H1 (cell line): ENCODE measurements at places on chromosomes 1 and 21. TPM values are rescaled to one million over a fixed set of nuclear protein-coding genes. Genes with fewer than 3 reads are reported as not detected.

- no peak overlapping the region for H3K27ac ChIP-seq
- no peak for DNase-seq
- no peaks in the 10 kb centered on the region for H3K4me1 ChIP-seq
- H3K27me3 ChIP-seq: no peaks in the 10 kb centered on the region
Observed at GRCh38 chr1:51172811-51173210, 63.3 kb upstream of the RNF11 start.

- no peak for DNase-seq
- peaks cover 7% of the 10 kb centered on the region; the same call in 1 of the 2 replicates for H3K4me1 ChIP-seq
- H3K27me3 ChIP-seq: no peaks in the 10 kb centered on the region
- no peak within 1 kb of the TSS for H3K4me3 ChIP-seq
Observed at GRCh38 chr1:209652121-209652735, at the start of gene LAMB3. TSS of gene LAMB3 (minus strand) at chr1:209652425. CDS start at chr1:209650944, 1,481 bp downstream.

DNA sequence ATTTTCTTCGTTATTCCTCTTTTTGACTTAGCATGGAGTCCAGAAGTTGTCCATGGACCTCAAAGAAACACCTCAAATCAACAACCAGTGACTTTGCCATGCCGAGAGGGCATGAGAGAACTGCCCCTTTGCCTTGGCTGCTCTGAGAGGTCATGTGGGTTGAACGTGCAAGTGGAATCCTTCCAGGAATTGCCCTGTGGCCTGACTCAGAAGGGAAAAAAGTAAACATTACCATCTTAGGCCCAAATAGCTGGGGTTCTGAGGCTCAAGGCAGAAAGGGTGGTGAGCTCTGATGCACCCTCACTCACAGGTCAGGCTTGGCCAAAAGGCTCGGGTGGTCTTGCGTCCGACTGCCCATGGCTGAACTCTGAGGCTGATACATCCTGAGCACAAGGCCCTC lies 15.1 kb downstream of the STUM start:
- H3K27ac ChIP-seq: no peak overlapping the region
- DNase-seq: no peak
- no peaks in the 10 kb centered on the region for H3K27me3 ChIP-seq
- no peak overlapping the region for H3K4me3 ChIP-seq
- no peaks in the 10 kb centered on the region; the same call in 1 of the 2 replicates for H3K4me1 ChIP-seq
- H3K36me3 ChIP-seq: no peaks in the 10 kb centered on the region

DNA sequence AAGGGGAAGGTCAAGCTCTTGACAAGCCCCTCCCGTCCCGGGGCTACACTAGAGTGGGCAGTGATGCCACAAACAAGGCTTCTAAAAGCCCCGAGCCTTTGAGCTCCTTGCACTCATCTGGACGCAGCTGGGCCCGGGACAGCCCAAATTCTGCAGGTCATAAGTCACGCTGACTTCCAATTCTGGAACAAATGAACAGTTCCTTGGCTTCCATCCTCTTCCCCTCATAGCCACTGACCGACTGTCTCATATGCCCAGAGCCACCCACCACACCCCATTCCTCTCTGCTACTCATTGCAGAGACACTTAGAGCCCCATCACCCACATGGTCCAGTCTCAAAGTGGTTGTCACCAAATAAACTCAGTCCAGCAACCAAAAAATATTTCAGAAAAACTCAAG lies 32.8 kb upstream of the PRELP start:
- H3K4me1 ChIP-seq: peaks cover 5% of the 10 kb centered on the region
- no peaks in the 10 kb centered on the region; the same call in 1 of the 2 replicates for H3K27me3 ChIP-seq
- no peak for DNase-seq
- no peaks in the 10 kb centered on the region for H3K36me3 ChIP-seq

DNA sequence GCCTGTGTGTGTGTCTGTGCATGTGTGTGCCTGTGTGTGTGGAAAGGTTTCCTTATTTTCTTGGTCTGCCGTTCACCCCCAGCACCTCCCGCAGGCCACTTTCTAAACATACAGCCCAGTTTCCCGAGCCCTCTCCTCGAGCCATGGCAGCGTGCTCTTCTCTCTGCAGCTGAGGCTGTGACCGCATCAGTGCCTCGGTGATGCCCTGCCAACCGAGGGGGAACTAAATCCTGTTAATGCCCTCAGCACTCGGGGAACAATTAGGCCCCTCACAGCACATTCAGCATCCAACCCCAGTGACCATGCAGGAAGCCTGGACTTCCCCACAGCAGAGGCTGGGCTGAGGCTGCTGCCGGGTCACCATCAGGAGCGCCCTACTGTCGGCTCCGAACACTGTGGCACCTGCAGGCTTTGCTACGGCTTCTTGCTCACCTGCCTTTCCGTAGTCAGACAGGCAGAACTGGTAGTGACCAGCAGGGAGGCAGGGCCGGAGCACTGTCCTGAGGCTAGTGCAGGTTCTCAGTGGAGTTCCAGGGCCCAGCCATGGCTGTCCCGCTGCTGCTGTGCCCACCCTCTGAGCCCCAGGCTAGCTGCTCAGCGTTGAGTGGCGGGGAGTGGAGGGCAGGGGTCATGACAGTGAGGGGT lies 8.1 kb downstream of the GPR137B start:
- no peaks in the 10 kb centered on the region for H3K36me3 ChIP-seq
- H3K4me3 ChIP-seq: no peak overlapping the region
- H3K27me3 ChIP-seq: no peaks in the 10 kb centered on the region
- no peaks in the 10 kb centered on the region for H3K4me1 ChIP-seq
- no peak overlapping the region; the same call in 1 of the 2 replicates for H3K27ac ChIP-seq

GRCh38 chr1:224256640-224257039 lies 73.3 kb downstream of the NVL start:
- H3K36me3 ChIP-seq: no peaks in the 10 kb centered on the region
- DNase-seq: no peak
- no peaks in the 10 kb centered on the region for H3K27me3 ChIP-seq
- H3K27ac ChIP-seq: no peak overlapping the region

DNA sequence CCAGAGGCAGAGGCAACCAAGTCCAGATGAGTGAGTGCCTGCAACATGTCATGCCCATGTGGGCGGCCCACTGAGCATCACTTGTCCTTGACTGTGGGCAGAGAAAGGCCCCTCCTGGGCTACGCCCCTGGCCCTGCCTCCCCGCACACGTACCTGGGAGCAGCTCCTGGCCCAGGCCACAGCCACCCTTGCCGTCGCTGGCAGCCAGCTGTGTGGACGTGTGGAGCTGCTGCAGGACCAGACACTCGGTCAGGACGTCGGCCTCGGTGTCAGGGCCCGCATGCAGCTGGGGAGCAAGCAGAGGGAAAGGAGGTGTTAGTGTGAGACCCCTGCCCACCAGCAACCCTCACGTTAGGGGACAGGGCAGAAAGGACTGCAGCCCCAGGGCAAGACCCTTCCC lies 61.3 kb downstream of the DMRTB1 start:
- H3K27me3 ChIP-seq: no peaks in the 10 kb centered on the region
- H3K36me3 ChIP-seq: no peaks in the 10 kb centered on the region
- no peak overlapping the region for H3K27ac ChIP-seq

GRCh38 chr1:22296701-22297591 lies 154.0 kb upstream of the WNT4 start:
- H3K4me3 ChIP-seq: no peak overlapping the region
- H3K27ac ChIP-seq: no peak overlapping the region
- DNase-seq: peak; percentile 35
- H3K4me1 ChIP-seq: no peaks in the 10 kb centered on the region

GRCh38 chr1:210377731-210378333 lies 49.1 kb downstream of the HHAT start:
- DNase-seq: no peak
- no peaks in the 10 kb centered on the region for H3K36me3 ChIP-seq
- no peak overlapping the region for H3K27ac ChIP-seq
- H3K4me3 ChIP-seq: no peak overlapping the region

DNA sequence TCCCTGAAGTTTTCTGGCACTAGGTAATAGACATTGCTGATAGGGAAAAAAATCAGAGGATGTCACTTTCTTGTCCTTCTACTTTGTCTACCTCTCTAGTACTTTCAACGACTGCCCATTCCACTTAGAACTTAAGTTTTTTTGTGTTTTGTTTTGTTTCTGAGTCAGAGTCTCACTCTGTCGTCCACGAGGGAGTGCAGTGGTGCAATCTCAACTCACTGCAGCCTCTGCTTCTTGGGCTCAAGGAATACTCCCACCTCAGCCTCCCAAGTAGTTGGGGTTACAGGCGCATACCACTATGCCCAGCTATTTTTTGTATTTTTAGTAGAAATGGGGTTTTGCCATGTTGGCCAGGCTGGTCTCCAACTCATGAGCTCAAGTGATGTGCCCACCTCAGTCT lies 79.2 kb downstream of the SGIP1 start:
- no peak overlapping the region for H3K4me3 ChIP-seq
- H3K27me3 ChIP-seq: no peaks in the 10 kb centered on the region
- DNase-seq: no peak
- H3K36me3 ChIP-seq: no peaks in the 10 kb centered on the region

GRCh38 chr1:33097137-33097611 lies 16.2 kb downstream of the AZIN2 start:
- H3K4me3 ChIP-seq: no peak overlapping the region
- no peaks in the 10 kb centered on the region for H3K27me3 ChIP-seq
- H3K27ac ChIP-seq: no peak overlapping the region
- no peak for DNase-seq
- H3K36me3 ChIP-seq: no peaks in the 10 kb centered on the region

GRCh38 chr1:229064320-229065168 lies 206.4 kb upstream of the RAB4A start:
- H3K27me3 ChIP-seq: no peaks in the 10 kb centered on the region
- no peaks in the 10 kb centered on the region for H3K36me3 ChIP-seq
- H3K4me1 ChIP-seq: 0 out of 2 replicates have a peak, but pooled peaks cover 3% of the 10 kb centered on the region
- no peak for DNase-seq
- no peak overlapping the region for H3K27ac ChIP-seq

DNA sequence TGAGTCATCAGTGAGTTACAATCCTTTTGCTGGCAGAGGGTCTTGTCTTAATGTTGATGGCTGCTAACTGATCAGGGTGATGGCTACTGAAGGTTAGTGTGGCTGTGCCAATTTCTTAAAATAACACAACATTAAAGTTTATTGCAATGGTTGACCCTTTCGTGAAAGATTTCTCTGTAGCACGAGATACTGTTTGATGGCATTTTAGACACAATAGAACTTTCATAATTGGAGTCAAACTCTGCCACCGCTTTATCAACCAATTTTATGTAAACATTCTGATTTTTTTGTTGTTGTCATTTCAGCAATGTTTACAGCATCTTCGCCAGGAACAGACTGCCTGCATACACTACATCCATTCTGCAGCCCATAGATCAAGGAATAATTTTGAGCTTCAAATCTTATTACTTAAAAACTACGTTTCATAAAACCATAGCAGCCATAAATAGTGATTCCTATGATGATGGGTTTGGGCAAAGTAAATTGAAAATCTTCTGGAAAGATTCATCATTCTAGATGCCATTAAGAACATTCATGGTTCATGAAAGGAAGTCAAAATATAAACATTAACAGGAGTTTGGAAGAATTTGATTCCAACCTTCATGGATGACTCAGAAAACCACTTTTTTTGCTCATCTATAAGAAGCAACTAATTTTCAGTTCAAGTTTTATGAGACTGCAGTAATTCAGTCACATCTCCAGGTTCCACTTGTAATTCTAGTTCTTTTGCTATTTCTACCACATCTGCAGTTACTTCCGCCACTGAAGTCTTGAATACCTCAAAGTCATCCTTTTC lies 85.9 kb downstream of the TYW3 start:
- no peaks in the 10 kb centered on the region for H3K36me3 ChIP-seq
- H3K27me3 ChIP-seq: no peaks in the 10 kb centered on the region
- DNase-seq: no peak
- H3K4me3 ChIP-seq: no peak overlapping the region
- H3K4me1 ChIP-seq: no peaks in the 10 kb centered on the region

DNA sequence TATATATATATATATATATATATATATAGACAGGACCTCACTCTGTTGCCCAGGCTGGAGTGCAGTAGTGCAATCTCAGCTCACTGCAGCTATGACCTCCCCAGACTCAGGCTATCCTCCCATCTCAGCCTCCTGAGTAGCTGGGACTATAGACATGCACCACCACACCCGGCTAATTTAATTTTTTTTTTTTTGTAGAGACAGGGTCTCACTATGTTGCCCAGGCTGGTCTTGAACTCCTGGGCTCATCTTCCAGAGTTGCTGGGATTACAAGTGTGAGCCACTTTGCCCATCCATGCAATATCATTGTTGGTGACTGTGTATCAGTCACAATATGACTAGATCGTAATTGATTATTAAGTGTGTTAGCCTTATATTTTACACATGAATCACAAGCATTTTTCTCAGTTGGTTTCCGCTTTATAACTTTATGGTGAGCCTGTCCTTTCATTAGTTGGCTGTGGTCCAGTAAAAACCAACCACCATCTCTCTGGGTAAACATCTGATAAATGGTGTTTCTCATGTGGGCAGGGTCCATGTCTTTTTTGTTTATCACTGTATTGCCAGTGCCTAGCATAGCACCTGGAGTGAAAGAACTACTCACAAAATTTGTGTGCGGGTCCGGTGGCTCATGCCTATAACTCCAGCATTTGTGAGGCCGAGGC lies 63.6 kb downstream of the MYOM3 start:
- no peak overlapping the region for H3K4me3 ChIP-seq
- no peak for DNase-seq
- H3K4me1 ChIP-seq: no peaks in the 10 kb centered on the region
- H3K27ac ChIP-seq: no peak overlapping the region
- H3K36me3 ChIP-seq: no peaks in the 10 kb centered on the region
- no peaks in the 10 kb centered on the region for H3K27me3 ChIP-seq

DNA sequence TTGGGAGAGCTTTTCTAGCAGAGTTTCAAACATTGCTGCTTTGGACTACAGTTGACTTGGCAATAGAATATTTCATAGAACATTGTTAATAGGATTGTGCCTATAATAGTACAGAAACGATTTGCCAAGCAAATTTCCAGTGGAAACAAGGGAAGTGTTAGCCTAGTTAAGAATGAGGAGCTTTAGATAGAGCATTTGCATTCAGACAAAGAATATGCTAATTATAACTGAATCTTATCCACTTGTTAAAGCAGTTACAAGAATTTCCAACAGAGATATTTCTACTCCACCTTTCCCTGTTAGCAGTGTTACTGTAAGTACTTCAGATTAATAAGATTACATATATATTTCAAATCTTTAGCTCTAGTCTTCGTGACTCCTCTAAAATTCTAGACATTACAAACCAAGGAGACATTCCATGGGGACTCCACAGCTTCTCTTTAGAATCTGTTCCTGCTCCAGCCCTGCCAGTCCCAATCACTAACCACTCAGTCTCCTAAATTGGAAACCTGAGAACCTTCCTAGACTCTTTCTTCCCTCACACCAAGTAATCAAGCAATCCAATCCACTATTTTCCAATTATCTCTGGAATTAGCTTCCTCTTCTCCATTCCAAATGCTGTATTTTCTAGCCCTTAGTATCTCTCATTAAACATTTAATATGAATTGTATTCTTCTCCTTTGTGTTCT lies 141.8 kb upstream of the PBX1 start:
- H3K27me3 ChIP-seq: no peaks in the 10 kb centered on the region
- no peak overlapping the region for H3K27ac ChIP-seq
- DNase-seq: no peak
- no peaks in the 10 kb centered on the region for H3K4me1 ChIP-seq

Gene RAB29
- total RNA-seq: 16.4 and 17.3 TPM in 2 replicates

Gene SAMD11
- total RNA-seq: 0.25 and 0.30 TPM in 2 replicates

Gene IGFN1
- total RNA-seq: not detected in 2 replicates

Gene PBX1
- total RNA-seq: 118 and 124 TPM in 2 replicates

Gene TDRD10
- total RNA-seq: 0.15 TPM in 1 of 2 replicates, not detected in the other

Gene C1orf94
- total RNA-seq: 4.8 and 5.8 TPM in 2 replicates
